ENCODE measurements at places on chromosomes 6 and 20.

GRCh38 chr6:15076565-15076964, 169.3 kb upstream of the JARID2 start:
- no peak for DNase-seq

DNA sequence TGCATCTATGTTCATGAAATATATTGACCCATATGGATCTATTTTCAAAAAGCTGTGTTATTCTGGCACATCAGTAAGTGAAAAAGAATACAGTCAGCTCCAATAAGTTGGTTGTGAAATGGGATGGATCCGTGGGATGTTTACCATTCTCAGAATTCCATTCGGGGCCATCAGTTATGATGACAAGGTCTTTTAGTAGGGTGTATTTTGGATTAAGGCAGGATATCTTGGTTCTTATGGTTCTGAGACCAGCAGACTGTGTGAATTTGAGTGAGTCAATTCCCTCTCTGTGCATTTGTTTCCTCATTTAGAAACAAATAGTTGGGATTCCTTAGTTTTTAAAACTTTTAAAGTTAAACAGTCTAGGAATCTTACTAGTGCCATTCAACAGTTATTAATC, 287.4 kb downstream of the CD109 start:
- no peak for DNase-seq

- no peak for DNase-seq
Observed at GRCh38 chr6:146865756-146866379, 267.1 kb downstream of the ADGB start.

- no peak for DNase-seq
Observed at GRCh38 chr20:37416848-37417616, 71.1 kb downstream of the SRC start.

GRCh38 chr6:167974640-167975344, 22.7 kb upstream of the KIF25 start:
- DNase-seq, result no peak

DNA sequence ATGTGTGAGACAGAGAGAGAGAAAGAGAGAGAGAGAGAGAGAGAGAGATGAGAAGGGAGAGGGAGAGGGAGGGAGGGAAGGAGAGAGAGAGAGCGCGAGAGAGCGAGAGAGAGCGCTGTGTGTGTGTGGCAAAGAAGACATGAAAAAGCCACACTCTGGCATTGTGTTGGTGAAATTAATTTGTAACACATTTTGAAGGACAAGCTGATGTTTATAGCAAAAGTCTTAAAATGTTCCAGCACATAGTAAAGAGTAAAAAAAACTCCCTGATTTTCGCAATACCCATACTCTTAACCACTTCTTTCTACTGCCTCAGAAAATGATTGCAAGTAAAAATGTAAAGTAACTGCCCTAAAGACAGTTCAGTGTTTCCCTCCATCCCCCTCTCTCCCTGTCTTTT, 56.7 kb downstream of the SLC22A1 start:
- no peak for DNase-seq

DNA sequence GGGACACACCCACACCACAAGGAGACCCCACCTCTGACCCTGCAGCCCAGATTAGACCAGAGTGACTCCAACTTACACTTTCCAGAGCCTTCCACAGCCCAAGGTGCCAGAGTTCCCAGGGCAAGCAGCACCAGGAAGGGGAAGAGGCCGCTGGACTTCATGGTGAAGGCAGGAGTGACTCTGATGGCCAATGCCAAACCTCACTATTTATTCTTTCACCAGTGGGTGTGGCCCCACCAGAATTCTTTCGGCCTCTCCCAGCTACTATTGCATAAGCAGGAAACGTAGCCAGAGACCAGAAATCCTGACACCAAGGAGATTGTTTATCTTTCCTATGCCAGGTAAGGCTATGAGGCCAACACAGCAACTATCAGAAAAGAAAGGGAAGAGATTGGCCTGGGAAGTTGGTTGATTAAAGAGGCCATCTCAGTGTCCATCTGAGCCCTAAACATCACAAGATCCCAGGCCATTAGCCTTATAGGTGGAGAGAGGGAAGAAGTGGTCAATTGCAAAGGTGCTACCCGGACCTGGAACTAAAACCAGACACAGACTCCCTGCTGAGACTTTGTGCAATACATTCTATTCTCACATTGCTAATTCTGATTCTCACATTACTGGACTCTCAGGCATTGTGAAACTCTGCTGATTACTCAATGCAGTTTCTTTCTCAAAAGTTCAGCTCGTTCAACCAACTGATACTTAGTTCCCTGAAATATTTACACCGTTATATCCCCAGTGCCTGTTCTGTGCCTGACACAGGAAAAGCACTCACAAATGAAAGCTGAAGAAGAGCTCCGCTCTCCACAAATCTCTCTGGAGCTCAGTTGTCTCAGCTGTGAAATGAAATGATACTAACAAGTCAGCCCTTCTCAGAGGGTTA, at the start of gene SLPI:
TSS of gene SLPI (minus strand) at position 182 of the 880 bp plus-strand sequence. CDS start at position 161, 21 bp downstream.
- DNase-seq, result no peak

GRCh38 chr6:33077908-33078307, 2.1 kb downstream of the HLA-DPB1 start:
- DNase-seq, result no peak

DNA sequence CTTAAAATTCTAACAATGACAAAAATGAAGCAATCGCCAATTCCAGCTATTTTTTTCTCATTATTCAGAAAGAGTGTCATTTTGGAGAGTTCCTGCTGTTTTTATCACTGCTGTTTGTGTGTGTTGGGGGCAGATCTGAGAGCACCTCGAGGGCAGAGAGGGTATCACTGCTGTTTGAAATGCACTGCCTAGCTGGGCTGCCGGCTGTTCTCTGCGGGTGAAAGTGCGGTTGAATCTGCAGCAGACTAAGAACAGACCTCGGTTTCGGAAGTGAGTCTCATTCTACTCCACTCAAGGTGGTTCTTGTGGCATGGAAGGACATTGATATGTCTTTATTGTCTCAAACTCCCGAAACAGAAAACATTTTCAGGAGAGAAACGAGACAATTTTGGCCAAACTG, 18.3 kb downstream of the INSM1 start:
- DNase-seq, result no peak

DNA sequence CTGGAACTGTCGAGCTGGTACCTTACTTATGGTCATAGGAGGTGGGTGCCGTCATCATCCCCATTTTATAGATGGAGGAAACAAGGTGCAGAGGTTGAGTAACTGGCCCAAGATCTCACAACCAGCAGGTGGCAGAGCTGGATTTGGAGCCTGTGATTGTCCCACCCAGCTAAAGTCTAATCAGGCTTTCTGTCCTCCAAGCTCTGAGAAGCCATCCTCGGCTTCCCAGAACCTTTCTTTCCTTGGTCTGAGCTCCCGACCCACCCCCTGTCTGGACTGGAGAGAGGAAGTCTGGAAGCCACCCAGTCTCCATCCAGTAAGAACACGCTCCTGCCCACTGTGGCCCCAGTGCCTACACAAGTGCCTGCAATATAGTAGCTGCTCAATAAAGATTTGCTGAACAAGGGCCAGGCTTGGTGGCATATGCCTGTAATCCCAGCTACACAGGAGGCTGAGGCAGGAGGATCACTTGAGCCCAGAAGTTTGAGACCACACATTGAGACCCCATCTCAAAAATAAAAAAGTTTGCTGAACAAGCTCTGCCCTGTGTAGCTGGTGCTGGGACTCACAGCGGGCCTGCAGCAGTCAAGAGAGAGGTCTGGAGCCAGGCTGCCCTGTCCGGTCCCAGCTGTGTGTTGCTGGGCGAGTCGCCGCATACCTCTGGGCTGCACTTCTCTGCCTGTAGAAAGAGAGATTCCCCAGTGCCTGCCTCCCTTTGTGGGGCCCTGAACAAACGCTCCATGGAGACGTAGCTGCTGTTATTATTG, 32.5 kb upstream of the DLGAP4 start:
- DNase-seq, result no peak

GRCh38 chr6:164303102-164303964, 888.8 kb downstream of the QKI start:
- DNase-seq, result no peak

DNA sequence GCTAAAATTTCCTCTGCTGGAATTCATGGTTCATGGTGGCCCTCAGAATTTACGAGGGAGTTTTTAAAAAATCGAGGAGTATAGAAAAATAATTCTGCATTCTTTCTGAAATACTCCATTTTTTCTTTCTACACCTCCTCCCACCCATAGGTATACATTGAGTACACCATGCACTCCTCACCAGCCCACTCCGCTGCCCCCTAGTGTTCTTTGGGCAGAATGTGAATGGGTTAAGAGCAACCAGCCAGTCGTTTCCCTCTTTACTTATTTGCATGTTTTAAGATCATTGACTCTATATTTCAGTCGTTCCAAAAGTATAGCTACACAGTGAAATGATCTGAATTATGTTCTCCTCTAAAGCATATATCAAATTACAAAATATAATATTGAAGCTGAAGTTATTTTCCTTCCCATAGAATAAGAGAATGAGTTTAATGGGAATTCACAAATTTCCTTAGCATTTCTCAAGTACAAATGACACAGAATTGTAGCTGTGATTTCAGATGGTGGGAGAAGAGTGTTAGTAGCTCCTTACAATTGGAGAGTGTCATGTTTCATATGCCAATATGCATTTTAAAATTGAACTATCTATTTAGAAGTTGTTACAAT, 977.7 kb upstream of the SLC35B3 start:
- no peak for DNase-seq

GRCh38 chr6:150038202-150039062, 13.1 kb upstream of the RAET1L start:
- DNase-seq, result no peak

GRCh38 chr20:1669304-1669703, 11.7 kb upstream of the SIRPG start:
- DNase-seq, result no peak

GRCh38 chr6:162200945-162201690, 526.4 kb downstream of the PRKN start:
- DNase-seq, result no peak

DNA sequence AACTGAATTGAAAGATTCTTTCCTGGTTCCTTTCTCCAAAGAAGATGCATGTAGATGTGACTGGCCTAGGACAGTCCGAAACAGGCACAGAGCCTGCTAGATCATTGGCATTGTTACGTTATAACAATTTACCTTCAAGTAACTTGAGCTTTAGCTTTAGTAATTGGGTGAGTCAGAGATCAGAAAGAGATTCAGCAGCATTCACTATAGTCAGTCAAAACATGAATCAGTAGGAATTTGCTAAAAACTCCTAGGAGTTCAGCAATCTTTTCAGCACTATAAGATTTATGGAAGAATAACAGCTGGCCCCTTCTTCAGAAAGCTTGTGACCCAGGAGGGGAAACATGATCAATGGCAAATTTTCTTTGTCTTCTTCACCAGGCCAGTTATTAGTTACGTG, 281.7 kb upstream of the PRDM1 start:
- no peak for DNase-seq

DNA sequence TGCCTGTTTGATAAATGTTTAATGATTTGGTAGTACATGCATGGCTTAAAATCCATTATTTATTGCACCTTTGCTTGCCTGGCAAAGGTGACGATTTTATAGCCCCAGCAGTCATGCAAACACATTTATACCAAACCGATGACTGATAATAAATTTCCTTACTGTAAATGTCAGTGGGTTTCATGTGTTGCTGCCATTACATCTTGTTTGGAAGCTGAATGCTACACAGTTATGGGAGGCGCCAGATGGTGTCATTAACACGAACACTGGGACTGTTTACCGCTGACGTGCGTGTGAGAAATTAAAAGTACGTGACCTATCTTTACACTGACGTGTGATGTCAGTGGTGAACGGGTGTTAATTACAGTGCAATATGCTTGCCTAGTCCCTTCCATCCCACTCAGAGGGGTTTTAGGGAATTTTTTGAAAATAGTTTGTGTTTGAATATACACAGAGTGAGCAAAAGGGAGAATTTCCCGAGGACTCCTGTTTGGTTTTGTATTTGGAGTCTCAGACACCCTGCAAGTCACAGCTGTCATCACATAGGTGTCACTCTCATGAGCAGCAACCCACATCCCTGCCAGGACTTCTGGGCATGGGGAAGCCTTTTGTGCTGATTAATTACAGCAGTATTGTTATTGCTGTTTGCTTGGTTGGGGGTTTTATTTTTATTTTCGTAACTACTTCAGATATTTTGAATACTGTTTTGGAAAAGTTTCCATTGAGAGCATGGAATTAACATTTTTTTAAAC, 151.8 kb upstream of the INSM1 start:
- DNase-seq, result no peak

- DNase-seq, result no peak
Observed at GRCh38 chr6:131510094-131510493, 62.9 kb upstream of the ARG1 start.

DNA sequence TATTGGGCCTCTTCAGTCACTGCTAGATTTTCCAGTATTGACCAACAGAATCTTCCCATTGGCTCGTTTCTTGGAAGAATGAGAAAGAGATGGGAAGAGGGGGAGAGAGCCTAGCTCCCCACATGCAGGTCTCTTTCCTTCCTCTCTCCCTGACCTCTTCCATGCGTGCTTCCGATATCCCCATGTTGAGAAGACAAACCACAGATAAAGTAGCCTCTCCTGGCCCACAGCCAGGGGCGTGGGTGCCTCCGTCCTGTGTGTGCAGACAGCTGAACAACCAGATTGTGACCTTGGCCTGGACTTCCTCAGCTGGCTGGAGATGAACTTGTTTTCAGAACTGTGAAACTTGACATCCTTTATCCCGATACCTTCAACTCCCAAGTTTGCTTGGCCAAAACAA, 71.0 kb downstream of the EDN3 start:
- DNase-seq, result no peak

DNA sequence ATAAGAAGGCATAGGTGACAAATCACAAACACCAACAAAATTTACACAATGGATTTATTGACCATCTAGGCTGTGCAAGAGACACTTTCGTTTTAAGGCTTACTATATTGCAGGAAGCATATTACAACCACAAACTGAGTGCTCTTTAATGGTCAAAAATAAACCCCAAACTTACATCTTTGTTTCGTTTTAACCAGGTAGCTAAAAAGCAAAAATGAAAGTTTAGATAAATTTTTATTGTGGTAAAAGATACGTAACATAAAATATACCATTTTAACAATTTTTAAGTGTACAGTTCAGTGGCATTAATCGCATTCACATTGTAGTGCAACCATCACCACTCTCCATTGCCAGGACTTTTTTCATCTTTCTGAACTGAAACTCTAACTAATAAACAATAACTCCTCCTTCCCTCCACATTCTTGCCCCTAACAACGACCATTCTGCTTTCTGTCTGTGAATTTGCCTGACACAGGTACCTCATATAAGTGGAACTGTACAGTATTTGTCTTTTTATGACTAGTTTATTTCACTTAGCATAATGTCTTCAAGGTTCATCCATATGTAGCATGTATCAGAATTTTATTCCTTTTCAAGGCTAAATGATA, 32.3 kb upstream of the DUSP22 start:
- no peak for DNase-seq
